ENCODE measurements at places on chromosomes 1 and 21.

GRCh38 chr21:42122808-42123207 is 51.7 kb downstream of the UMODL1 start:
- no peak for DNase-seq

- no peak for DNase-seq
Observed at GRCh38 chr1:94025383-94026340, 95.3 kb downstream of the ABCA4 start.

GRCh38 chr1:9784508-9785133 is 39.1 kb downstream of the CLSTN1 start:
- no peak for DNase-seq

GRCh38 chr1:208499026-208499425 is 254.8 kb upstream of the PLXNA2 start:
- DNase-seq: no peak

DNA sequence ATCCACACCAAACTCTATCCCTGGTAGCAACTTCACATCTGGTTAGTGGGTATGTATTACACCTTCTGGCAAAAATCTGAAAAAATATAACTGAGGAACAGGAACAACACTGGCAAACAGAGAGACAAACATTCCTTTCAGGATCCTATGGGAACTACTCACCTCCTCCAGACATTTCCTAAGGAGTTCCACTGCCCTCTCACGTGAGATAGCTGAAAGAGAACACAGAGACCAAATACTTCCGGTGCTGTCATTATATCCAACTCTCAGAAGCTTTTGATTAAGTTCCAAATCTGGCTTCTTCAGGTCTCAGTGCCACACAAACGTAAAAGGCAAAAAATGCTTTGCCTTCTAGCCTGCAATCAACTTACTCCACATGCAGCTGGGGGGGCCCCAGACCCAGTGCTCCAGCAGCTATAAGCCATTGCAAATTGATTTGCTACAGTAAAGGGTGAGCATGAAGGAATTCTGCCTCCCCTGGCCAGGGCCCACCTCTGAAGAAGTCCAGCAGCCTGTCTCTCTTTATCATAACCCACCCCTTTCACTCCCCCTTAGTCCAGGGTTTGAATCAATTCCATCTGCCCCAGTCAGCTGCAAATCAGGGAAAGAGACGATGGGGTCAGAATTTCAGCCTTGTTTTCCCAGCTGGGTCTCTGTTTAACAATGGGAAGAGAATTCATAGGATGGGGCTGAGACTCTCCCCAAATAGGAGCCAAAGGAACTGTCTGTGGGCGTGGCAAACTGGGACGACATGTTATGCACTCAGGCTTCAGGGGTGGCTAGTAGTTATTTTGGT is 32.2 kb downstream of the TFAP2E start:
- no peak for DNase-seq

GRCh38 chr1:38005195-38006007 is at the start of gene FHL3:
FHL3 (minus strand) TSS chr1:38005514; CDS start chr1:37999412, 6,102 bp downstream.
- no peak for DNase-seq

DNA sequence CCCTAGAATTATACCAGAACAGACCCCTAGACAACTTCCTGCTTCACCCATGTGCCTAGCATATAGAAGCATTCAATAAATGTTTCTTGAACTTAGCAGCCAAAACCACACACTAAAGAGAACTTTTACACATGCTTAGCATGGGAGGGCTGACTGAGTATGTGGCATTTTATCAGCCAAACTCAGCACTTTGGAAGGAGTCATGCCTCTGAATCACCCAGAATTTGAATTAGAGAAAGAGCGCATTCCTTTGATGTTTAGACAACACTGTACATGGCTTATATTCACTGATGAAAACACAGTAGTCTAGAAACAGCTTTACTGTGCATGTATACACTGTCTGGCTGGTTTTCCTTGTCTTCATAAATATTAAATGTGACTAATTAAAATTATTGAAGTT is 26.1 kb downstream of the SPAG17 start:
- DNase-seq: peak; percentile 67

- no peak for DNase-seq
Observed at GRCh38 chr1:65020774-65021173, 54.4 kb upstream of the JAK1 start.

DNA sequence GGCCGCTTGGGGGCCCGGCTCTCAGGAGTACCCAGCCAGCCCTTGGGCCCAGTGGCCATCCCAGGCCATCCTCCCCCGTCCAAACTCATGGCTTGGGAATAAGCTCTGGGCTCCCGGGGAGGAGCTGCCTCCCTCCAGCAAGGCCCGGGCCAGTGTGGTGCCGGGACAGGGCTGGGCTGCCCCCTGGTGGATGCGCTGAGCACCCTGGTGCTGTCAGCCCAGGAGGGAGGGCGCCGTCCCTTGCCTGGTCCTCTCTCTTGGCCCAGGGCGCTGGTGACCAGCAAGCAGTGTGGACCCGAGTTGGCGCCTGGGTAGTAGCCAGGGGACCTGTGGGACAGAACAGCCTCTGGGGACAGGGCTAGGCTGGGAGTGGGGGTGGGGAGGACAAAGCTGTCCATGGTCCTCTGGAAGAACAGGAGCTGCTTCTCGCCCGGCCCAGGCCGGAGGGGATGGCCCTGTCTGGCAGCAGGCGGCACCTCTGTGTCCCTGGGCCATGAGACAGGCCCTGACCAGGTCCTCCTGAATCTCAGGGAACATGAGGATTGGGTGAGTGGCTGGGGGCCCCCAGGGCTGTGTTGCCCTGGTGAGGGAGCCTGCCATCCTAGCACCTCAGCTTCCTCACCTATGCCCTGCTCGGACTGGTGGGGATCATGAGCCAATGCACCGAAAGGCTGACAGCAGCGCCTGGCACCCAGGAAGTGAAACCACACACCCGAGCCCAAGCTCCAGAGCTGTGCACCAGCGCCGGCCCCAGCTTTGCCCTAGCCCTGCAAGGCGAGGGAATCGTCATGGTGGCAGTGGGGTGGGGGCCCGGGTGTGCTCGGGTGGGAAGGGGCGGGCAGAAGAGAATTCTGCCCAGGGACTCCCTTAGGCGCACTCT is 9.4 kb downstream of the MORN1 start:
- DNase-seq: no peak

- no peak for DNase-seq
Observed at GRCh38 chr1:155859881-155860871, 809 bp downstream of the SYT11 start.

- no peak for DNase-seq
Observed at GRCh38 chr1:44720281-44720680, 10.7 kb downstream of the RNU5D-1 start.

DNA sequence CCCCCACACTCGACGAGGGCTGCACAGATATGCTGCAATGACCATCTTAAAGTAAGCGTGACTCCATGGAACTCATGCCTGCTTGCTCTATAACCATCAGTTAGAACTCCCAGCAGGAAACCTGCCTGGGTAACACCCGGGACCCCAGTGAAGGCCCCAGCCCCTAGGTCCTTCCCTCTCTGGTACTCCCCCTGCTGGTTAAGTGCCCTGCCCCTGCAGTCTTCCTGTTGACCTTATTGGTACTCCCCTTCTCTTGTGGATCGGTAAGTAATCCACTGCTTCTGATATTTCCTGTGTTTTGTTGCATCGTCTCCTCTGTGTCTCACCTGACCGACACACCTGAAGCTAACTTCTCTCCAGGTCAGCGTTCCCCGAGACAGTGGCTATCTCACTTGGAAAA is 104.8 kb upstream of the COG2 start:
- DNase-seq: no peak

DNA sequence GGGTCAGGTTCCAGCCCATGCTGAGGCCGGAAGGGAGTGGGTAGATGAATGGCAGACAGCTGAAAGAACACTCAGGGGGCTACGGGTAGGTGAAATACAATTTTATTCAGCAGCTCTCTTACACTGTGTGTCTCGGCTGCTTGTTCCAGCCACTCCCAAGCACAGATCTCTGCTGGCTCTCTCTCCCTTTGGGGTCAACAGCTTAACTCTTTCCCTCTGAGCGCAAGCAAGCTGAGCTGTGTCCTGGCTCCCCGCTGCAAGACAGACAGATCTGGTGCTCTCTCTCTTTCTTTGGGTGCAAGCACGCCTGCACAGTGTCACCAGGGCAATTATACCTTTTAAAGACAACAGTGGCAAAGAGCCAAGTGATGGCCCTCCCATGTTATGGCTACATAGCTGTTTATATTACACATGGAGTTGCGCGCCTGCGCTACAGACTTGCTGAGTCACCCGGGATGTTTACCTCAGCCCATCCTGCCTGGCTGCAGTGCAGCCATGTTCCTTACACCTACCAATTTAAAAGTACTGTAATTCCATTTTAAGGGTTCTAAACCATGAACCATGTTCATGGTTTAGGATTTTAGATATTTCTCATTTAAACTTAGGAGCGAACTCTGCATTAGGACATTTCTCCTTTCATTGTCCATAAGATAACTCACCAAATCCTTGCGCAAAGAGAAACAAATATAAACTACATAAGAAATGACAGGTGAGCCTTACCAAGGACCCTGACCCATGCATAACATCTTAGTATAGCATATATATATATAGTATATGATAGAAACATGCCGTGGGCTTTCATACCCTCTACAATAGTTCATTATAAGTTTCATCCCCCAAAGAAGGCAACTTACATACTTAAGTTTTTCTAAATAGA is 396.5 kb downstream of the SMYD3 start:
- DNase-seq: no peak

DNA sequence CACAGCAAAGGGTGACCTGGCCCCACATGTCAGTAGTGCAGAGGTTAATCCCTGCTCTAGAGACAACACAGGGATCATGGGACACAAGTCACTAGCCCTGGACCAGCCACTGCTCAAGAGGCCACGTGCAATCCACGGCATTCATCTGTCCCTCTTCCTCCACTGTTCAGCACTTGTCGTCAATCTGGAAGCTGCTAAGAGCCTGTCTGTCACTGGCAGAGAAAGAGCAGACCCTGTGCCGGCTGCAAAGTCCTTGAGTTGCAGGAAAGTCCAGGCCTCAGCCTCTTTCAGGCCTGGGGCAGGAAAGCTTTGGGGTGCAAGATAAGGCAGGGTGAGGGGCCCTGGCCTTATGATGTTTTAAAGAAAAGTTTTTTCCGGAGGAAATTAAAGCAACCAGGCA is 16.7 kb downstream of the CELA2B start:
- no peak for DNase-seq

- no peak for DNase-seq
Observed at GRCh38 chr1:222784371-222784770, 30.5 kb upstream of the DISP1 start.

GRCh38 chr1:218510153-218510772 is 165.1 kb downstream of the TGFB2 start:
- DNase-seq: no peak

DNA sequence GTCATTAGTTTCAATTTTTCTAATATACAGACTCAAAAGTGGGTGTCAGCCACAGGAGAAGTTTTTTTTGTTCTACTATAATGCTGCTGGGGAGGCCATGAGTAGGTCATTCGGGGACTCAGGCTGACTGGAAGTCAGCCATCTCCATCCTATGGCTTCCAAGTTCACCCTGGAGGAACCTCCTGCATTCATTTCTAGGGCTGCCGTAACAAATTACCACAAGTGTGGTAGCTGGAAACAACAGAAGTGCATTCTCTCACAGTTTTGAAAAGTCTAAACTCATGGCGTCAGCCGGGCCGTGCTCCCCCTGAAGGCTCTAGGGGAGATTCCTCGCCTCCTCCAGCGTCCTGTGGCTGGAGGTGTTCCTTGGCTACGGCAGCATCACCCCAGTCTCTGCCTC is 17.7 kb downstream of the AGT start:
- DNase-seq: no peak

DNA sequence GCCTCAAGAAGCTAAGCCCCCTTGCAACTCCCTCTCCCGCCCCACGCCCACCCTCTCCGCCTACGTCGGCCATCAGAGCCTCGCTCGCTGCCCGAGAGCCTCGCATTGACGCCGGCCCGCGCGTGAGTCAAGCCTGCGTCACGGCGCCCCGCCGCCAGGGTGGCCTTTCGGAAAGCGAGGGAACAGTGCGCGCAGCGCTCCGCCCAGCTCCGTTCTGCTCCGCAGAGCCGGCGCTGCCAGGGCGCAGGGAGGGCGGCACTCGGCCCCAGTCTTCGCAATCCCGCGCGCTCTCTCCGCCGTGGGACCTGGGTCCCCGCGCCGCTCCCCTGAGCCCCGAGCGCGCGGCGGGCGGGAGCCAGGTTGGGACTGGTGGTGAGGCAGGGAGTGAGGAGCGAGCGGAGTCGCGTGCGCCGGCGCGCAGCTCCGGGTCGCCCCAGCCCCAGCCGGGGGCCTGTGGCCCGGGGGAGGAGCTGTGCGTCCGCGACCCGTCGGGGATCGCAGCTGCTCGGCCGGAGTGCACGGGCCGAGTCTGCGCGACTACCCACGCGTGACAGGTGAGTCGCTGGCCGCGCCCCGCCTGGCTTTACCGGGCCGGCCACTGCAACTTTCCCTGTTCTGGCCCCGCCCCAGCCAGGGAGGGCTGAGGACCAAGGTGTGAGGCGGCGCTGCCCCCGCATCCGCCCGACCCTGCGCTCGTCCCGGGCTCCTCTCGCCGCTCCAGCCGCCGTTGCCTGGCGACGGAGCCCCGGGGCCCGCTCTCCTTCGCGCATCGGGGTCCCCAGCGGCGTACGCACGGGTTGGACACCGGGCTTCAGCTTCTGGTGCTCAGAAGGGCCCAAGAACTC is at the start of gene SLC6A17:
Gene SLC6A17, plus strand, starts transcription at position 165 of the 845 bp plus-strand sequence. CDS start 16,436 bp downstream, outside the sequence.
- no peak for DNase-seq

DNA sequence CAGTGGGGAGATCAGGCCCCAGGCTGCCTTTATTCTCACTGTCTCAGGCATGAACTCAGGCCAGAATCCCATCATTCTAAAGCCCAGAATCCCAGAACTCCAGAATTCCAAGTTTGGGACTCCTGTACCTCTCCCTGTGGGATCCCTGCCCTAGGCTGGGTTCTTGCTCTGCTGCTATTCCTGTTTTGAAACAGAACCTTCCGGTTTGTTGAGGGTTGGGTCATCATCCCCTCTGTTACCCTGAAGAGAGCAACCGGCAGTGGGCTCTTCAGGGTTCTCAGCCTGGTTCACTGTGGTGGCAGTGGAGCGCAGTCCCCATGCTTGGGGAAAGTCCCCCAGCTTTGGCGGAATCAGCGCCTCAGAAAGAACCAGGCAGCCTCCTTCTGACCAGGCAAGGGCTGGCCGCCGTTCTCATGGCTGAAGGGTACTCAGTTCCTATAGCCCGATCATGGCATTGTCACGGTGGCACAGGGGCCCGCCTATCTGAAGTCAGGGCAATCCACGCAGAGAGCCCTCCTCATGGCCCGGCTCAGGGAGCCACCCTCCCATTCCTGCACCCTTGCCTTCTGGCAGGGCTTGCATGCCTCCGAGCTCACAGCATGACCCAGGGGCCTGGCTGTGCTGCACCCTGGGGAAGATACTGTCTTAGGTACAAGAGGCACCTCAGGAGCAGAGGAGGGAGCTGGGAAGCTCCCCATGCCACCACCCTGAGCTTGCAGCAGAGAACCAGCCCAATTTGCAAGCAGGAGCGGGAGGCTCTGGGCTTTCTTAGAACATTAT is 335.6 kb upstream of the VAMP3 start:
- no peak for DNase-seq

GRCh38 chr1:88801575-88802208 is 89.7 kb downstream of the GTF2B start:
- peak; percentile 16 for DNase-seq

DNA sequence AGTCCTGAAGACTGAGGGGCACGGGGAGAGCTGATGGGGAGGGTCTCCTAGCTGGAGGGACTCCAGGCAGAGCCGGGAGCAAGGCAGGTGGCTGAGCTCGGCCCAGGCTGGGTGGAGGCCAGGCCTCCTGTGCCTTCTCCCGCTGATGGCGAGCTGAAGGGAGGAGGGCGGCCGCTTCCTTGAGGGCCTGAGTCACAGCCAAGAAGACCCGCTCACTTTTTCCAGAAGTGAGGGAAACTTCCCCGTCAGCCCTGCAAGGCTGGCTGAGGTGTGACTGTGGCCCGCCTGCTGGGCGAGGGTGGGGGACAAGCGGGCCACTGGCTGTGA is 1.7 kb upstream of the VWA1 start:
- DNase-seq: no peak

GRCh38 chr1:47262787-47263413 is 30.9 kb upstream of the TAL1 start:
- DNase-seq: peak; percentile 2
